ENCODE measurements at places on chromosomes 3 and 15.

- DNase-seq, result peak; percentile 74
Measured at GRCh38 chr3:186142393-186142932, 33.6 kb upstream of the ETV5 start.

GRCh38 chr15:48861813-48862431, 16.0 kb upstream of the EID1 start:
- DNase-seq, result peak; percentile 81

GRCh38 chr15:75925440-75925839, 21.8 kb downstream of the FBXO22 start:
- DNase-seq, result peak; percentile 44

DNA sequence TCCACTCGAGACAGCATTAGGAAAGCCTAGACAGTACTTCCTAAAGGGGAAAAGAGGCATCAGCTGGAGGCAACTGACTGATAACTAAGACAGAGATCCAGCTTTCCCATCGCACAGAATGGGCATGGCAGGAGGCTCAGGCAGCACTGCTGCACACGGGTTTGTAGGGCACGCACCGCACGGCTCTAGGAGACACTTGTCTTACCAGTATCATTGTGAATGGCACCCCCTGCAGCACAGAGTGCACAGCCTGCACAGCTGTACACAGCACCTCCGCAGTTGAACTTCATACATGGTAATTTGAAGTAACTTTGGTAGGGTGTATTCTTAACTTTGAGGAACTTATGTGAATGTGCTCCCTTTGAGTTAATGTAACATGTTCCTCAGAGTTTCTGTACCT, 281.6 kb downstream of the PLCL2 start:
- no peak for DNase-seq

DNA sequence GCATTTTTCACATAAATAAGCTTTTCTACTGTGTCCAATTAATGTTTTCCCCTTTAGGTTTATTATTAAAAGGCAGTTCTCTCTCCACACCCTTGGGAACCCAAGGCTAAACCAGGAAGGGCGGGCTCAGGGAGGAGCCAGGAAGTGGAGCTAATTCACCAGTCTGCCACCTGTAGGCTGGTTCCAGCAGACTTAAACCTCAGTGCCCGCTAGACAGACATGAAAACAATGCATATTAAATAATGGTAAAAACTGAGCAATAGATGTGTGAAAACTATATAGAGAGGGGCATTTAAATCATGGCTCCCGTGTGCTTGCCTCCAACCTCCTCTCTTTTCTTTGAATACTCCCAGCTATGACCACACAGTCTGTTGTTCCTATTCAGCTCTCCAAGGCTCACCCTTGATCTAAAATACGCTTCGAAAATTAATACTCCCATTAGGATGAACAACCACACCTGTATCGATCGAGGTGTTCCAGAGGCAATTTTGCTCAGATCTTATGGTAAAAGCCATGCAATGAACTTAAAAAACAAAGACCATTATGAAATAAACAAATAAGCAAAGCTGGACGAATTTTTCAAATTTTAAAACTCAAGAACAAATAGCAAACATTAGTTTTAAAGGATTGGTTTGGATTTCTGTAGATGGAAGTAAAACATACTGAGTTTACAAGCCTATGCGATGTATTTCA, 253.3 kb downstream of the TJP1 start:
- peak; percentile 60 for DNase-seq

DNA sequence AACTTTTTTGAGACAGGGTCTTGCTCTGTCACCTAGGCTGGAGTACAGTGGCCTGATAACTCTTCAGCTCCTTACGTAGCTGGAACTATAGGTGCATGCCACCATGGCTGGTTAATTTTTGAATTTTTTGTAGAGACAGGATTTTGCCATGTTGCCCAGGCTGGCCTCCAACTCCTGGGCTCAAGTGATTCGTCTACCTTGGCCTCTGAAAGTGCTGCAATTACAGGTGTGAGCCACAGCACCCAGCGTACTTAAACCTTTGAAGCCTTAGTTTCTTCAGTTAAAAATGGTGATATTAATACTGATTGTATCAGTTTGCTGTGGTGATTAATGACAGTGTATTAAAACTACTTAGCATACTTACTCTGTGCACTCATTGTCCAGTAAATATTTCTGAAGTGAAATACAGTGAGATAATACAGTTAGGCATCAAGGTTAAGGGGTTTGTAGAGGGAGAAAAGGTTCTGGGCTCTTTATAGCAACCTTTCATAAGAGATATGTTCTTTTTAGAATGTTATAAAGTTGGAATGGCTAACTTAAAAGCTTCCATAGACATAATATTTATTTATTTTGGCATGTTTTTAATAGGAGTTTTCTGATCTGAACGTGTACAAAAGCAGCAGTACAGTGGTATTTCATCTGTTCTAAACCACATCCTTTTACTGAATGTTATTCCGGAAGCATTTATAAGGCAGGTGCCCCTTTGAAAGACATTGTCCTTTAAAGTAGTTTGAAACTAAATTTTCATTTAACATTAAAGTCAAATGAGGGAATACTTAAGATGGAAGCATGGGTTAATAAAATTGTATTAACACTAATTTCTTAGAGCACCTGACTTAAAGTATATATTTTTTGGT, 23.6 kb downstream of the NCK1 start:
- DNase-seq, result peak; percentile 77

DNA sequence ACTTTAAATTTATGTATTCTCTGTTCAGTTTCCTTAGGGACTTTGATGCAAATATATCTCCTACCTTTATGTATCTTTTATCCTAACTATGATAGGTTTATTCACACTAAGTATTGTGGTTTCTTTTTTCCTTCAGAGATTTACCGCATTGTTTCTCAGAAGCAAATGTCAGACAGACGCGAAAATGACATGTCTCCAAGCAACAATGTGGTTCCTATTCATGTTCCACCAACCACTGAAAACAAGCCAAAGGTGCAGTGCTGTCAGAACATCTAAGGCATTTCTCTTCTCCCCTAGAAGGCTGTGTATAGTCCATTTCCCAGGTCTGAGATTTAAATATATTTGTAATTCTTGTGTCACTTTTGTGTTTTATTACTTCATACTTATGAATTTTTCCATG, 18.3 kb downstream of the RAB11A start:
- no peak for DNase-seq

DNA sequence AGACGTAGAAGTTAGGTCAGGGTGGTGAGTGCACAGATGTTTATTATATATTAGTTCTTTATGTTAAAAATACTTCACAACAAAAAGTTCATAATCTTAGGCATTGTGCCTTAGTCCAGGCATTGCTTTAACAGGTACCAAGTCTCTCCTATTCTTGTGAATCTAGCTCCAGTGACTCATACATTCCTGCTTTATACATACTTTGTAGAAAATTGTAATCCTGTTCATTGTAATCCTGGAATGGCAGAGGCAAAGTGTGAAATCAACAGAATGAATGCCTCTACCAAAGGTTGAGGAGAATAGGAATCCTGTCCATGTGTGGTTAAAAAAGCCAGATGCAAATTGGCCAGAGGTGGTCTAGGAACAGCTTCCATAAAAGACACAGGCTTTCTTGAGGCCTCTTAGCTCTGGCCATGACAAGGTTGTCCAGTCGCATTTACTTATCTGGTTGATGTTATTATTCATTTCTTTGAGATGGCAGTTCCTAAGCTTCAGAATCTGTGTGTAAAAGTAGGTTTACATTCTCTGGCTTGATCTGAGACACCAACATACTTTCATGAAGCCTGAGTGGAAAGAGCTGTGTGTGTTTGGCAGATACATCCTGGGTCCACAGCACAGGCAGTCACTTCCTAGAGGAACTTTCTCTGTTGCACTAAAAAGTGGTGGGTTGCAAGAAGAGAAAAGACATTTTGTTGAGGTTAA, 109.0 kb downstream of the CDIN1 start:
- DNase-seq, result no peak

Measured in common myeloid progenitor, CD34-positive (primary cell).